ENCODE measurements at places on chromosomes 11 and 22. TPM values are rescaled to one million over a fixed set of nuclear protein-coding genes. Genes with fewer than 3 reads are reported as not detected.

Gene SCARF2
- 0.05 TPM for polyA plus RNA-seq

Gene CELSR1
- polyA plus RNA-seq, result 23.2 TPM

DNA sequence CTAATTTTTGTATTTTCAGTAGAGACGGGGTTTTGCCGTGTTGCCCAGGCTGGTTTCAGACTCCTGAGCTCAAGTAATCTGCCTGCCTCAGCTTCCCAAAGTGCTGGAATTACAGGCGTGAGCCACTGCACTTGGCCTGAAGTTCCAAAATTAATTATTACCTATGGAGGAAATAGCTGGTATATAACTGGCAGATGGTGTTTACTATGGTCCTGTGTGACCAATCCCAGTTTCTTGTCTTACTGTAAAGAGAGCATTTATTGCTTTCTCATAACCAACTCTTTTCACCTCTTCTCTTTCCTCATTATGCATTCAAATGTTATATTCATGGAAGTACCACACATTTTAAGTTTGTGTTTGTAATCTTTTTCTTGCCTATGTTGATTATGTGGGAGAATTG, 24.2 kb upstream of the ACAT1 start:
- DNase-seq, result no peak

Gene TNNT3
- 0.09 TPM for polyA plus RNA-seq

GRCh38 chr11:13262096-13262495, 15.5 kb upstream of the BMAL1 start:
- DNase-seq, result no peak

GRCh38 chr22:19446603-19447329, 745 bp downstream of the C22orf39 start:
- no peak for DNase-seq

Gene ZFP91
- polyA plus RNA-seq, result 45.6 TPM

Gene TRIM22
- 86.0 TPM for polyA plus RNA-seq

Gene ANKK1
- polyA plus RNA-seq, result 0.92 TPM

DNA sequence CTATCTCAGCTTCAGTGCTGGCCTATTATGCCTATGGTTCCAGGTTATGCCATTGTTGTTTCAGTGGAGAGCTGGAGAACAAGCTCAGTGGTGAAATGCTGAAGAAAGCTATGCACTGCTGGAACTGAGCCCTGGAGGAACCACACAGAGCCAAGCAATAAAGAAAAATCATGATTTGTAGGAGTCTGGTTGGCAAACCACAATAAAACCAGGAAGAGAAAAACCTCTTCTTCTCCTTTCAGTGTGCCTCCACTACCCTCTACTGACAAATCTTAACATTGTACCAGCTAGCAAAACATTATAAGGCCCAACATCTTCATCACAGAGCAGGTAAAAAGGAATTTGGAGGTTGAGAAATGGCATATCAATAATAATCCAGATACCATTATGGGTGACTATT, 5.3 kb downstream of the OR51F2 start:
- DNase-seq, result no peak

DNA sequence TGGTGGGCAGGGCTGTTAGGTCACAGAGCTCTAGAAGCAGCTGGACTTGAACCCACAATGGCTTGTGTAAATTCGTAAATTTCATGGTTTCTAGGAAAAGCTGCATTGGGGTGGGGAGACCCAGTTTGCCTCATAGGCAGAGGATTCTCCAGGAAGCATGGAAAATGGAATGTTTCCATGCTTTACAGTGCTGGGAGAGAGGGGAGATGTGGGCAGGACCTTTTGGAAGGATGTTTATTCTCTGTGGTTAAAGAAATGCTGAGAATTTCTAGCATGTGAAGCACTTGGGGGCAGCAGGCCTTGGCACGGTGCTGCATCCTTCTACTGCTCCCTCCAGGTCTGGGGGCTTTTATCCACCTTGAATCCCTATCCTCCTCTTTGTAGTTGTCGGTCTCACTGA, 46.3 kb downstream of the TRAF6 start:
- no peak for DNase-seq

DNA sequence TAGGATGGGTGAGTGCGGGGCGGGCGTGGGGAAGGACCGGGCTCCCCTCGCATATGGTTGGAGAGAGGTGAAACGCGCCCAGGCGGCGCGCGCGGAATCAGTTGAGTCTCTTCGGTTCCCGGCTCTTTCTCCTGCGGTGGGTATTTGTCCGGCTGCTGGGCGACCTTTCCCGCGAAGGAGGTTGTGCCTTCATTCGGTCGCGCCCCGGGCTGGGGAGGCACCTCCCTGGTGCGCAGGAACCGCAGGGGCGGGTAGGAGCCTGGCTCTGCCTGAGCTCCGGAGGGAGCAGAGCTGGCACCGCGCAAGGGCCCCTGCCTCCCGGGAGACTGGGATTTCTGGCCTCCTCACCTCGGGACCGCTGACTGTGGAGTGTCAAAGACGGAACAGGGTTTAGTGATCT, 27.5 kb downstream of the SAA4 start:
- no peak for DNase-seq

- DNase-seq, result no peak
Observed at GRCh38 chr22:42855211-42855610, 1.9 kb downstream of the ARFGAP3 start.

DNA sequence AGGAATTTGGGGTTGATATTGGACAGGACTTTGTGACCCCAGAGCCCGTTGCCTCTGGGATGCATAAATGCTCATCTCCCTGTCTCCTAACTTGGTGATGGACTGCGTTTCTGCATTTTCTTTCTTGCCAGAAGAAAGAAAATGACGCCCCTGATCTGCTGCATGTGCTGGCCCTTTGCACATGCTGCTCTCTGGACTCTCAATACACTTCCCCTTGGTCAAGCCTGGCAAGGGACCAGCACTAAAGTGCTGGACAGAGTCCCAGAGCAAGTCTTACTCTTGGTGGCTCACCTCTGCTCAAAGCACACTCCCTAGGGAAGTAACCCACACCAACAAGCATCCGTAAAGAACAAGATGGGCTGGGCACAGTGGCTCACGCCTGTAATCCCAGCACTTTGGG, 40.7 kb downstream of the MYH9 start:
- no peak for DNase-seq

DNA sequence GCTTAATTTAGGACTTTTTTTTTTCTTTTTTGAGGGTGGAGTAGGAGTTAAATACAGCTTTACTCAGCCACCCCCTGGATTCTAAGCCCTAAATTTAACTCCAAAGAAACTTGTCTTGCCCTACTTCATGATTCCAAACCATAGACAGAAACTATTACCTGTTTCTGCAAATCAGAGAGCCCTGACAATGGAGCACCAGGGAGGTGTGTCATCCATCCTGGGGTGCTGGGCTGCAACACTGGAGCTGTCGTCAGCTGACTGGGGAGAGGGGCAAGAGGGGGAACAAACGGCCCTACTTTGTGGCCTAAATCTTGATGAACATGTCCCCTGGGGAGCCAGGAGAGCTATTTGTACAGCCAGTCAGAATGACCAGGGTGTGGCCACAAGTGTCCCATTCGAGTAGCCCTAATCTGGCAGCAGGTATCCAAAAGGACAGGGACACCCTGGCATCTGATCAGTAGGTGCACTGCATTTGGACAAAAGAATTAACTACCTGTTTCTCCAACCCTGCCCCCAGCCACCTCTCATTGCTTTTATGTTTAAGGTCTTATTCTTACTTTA, 50.8 kb downstream of the PLEKHA7 start:
- DNase-seq, result no peak

Gene TOLLIP
- 89.3 TPM for polyA plus RNA-seq

GRCh38 chr22:26416670-26417276, 12.3 kb upstream of the ASPHD2 start:
- peak; percentile 41 for DNase-seq

Gene MS4A6A
- not detected for polyA plus RNA-seq

DNA sequence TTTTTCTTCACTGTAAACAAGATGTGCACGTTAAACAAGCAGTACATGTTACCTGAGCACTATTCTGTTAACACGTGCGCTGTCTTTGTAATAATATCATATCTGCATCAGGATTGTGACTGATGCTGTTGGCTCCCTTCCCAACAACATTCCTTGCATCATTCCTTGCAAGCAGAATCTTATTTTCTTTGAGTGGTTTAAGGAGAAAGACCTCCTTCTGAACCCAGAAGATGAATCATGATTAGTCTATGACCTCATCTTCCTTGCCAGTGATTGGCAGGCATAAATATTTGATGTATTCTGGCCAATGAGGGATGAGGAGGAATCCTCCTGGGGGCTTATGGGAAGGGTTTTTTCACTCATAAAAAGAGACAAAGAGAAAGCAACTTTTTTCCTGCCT, 46.2 kb downstream of the C11orf71 start:
- DNase-seq, result peak; percentile 95

Gene LRRC32
- not detected for polyA plus RNA-seq

Gene KIRREL3
- polyA plus RNA-seq, result 0.03 TPM

Gene RNASEH2C
- 20.6 TPM for polyA plus RNA-seq

All from keratinocyte (primary cell).